Mesothelial cell of epicardium (in vitro differentiated cells): ENCODE measurements at places on chromosomes 6 and 20.

GRCh38 chr6:87697581-87698546 lies 4.2 kb downstream of the AKIRIN2 start:
- H3K4me3 ChIP-seq: peak overlapping the region; percentile 98
- peak overlapping the region; percentile 91 for H3K27ac ChIP-seq
- no peaks in the 10 kb centered on the region for H3K36me3 ChIP-seq
- H3K4me1 ChIP-seq: peaks cover 62% of the 10 kb centered on the region
- no peaks in the 10 kb centered on the region for H3K27me3 ChIP-seq
- no peak for DNase-seq

- no peak overlapping the region for H3K4me3 ChIP-seq
- no peaks in the 10 kb centered on the region for H3K27me3 ChIP-seq
- no peak overlapping the region for H3K27ac ChIP-seq
- no peaks in the 10 kb centered on the region for H3K36me3 ChIP-seq
- peaks cover 52% of the 10 kb centered on the region for H3K4me1 ChIP-seq
- no peak for DNase-seq
Measured at GRCh38 chr6:4256969-4257368, 121.6 kb upstream of the ECI2 start.

DNA sequence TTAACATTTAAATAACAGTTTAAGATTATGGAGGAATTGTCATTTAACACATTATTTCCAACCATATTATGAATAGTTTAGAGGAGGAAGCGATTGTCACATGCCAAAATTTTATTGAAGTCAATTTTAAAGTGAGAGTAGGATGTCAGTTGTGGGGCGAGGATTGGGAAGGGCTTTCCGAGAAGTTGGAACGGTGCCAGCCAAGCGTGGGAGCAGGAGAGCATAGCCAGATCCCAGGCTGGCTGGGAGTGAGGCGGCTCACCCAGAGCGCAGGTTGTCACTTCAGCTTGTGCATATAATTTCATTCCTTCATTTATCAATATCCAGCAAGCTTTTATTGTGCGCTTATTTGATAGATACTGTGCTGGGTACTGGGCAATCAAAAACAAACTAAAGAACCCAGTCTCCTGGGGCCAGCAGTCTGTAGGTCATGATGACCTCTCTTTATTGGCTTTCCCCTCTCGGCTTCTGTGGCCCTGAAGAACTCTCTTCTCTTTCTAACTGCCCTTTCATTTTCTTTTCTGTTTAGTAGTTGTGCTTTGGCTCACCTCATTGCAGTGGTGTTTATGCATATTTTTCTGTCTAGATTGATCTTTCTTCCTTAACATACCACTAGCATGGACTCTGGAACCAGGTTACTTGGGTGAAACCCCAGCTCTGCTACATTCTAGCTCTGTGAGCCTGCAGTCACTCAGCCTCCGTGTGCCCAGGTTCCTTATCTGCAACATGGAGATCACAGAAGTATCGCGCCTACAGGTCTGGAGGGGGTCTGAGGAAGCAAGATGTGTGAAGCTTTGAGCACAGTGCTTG lies 6.4 kb downstream of the CEP43 start:
- no peaks in the 10 kb centered on the region for H3K27me3 ChIP-seq
- peak overlapping the region; percentile 2 for H3K27ac ChIP-seq
- H3K4me3 ChIP-seq: no peak overlapping the region
- H3K4me1 ChIP-seq: peaks cover 21% of the 10 kb centered on the region

- DNase-seq: no peak
- no peaks in the 10 kb centered on the region for H3K36me3 ChIP-seq
- H3K4me1 ChIP-seq: peaks cover 23% of the 10 kb centered on the region
- no peak overlapping the region for H3K4me3 ChIP-seq
- no peaks in the 10 kb centered on the region for H3K27me3 ChIP-seq
Measured at GRCh38 chr6:10141746-10142443, 273.0 kb downstream of the TFAP2A start.

- peaks cover 6% of the 10 kb centered on the region for H3K4me1 ChIP-seq
- H3K27ac ChIP-seq: no peak overlapping the region
- DNase-seq: peak; percentile 46
Measured at GRCh38 chr6:87066449-87067333, 28.2 kb downstream of the CGA start.

DNA sequence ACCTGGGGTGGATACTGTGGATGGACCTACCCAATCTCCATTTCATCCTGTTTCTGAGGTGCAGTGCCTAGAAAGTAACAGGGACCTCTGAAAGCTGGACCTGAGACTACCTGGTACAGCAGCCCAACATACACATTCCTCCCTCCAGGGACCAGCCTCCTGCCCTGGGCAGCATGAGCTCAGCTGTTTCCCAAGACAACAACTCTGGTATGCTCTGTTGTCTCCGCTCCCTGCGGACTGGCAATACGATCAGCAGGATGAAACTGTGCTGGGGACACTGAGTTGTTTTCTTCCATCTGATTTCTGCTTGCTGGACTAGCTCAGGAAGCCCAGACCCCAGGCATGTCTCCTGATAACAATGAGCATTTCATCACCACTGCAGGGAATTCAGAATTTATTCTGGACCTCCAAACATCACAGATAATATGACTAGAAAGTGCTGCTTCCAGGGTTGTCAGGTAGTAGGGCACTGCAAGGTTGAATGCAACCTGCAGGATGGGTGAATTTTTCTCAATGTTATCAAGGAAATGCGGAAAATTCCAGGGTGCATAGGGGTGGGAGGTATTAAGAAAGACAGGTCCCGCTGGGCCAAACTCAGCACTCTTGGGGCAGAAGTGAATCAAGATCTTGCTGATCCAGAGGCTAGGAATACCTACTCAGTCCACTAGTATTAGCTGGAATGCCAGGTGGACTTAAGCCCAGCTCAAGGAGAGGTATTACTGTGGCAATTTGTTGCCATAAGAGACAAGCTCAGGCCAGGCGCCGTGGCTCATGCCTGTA lies 38.9 kb upstream of the SLC4A11 start:
- peaks cover 8% of the 10 kb centered on the region for H3K4me1 ChIP-seq
- no peak overlapping the region for H3K4me3 ChIP-seq
- DNase-seq: no peak
- H3K36me3 ChIP-seq: peaks cover 38% of the 10 kb centered on the region

GRCh38 chr6:155894758-155895157 lies 439.1 kb upstream of the NOX3 start:
- H3K27me3 ChIP-seq: no peaks in the 10 kb centered on the region
- no peaks in the 10 kb centered on the region for H3K36me3 ChIP-seq
- DNase-seq: no peak
- peaks cover under 1% of the 10 kb centered on the region for H3K4me1 ChIP-seq
- H3K27ac ChIP-seq: no peak overlapping the region

GRCh38 chr20:18138266-18138582 lies 561 bp downstream of the KAT14 start:
- H3K36me3 ChIP-seq: peaks cover 7% of the 10 kb centered on the region
- peaks cover 21% of the 10 kb centered on the region for H3K4me1 ChIP-seq
- H3K27ac ChIP-seq: peak overlapping the region; percentile 19

- peaks cover 33% of the 10 kb centered on the region for H3K4me1 ChIP-seq
- DNase-seq: no peak
- H3K36me3 ChIP-seq: peaks cover 3% of the 10 kb centered on the region
- no peak overlapping the region for H3K4me3 ChIP-seq
Measured at GRCh38 chr6:7421066-7421465, 31.5 kb downstream of the RIOK1 start.

GRCh38 chr6:68738039-68738438 lies 103.0 kb downstream of the ADGRB3 start:
- no peaks in the 10 kb centered on the region for H3K36me3 ChIP-seq
- no peaks in the 10 kb centered on the region for H3K27me3 ChIP-seq
- DNase-seq: no peak
- H3K4me3 ChIP-seq: no peak overlapping the region
- H3K27ac ChIP-seq: no peak overlapping the region
- H3K4me1 ChIP-seq: peaks cover 21% of the 10 kb centered on the region

GRCh38 chr6:47034421-47034820 lies 7.7 kb downstream of the ADGRF1 start:
- H3K4me1 ChIP-seq: peaks cover 48% of the 10 kb centered on the region
- H3K4me3 ChIP-seq: peak overlapping the region; percentile 16
- DNase-seq: no peak
- H3K27ac ChIP-seq: peak overlapping the region; percentile 74
- no peaks in the 10 kb centered on the region for H3K27me3 ChIP-seq
- no peaks in the 10 kb centered on the region for H3K36me3 ChIP-seq

GRCh38 chr20:20414640-20415220 lies 46.8 kb downstream of the INSM1 start:
- DNase-seq: no peak
- H3K27ac ChIP-seq: no peak overlapping the region
- H3K4me3 ChIP-seq: no peak overlapping the region
- H3K27me3 ChIP-seq: no peaks in the 10 kb centered on the region
- peaks cover 7% of the 10 kb centered on the region for H3K4me1 ChIP-seq

- no peak overlapping the region for H3K4me3 ChIP-seq
- H3K4me1 ChIP-seq: peaks cover 11% of the 10 kb centered on the region
- no peaks in the 10 kb centered on the region for H3K36me3 ChIP-seq
- H3K27me3 ChIP-seq: no peaks in the 10 kb centered on the region
- no peak overlapping the region for H3K27ac ChIP-seq
Measured at GRCh38 chr20:20690676-20691476, 21.6 kb downstream of the RALGAPA2 start.

DNA sequence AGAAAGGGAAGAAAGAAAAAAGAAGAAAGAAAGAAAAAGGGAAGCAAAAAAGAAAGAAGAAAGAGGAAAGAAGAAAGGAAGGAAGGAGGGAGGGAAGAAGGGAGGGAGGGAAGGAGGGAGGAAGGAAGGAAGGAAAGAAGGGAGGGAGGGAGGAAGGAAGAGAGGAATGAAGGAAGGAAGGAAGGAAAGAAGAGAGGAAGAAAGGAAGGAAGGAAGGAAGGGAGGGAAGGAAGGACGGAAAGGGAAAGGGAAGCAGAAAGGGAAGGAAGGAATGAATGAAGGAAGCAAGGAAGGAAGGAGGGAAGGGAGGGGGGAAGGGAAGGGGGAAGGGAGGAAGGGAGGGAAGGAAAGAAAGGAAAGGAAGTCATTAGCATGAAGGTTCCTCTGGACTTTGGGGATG lies 452.9 kb downstream of the TFAP2B start:
- no peak for DNase-seq
- no peak overlapping the region for H3K27ac ChIP-seq
- no peaks in the 10 kb centered on the region for H3K36me3 ChIP-seq

- peaks cover 28% of the 10 kb centered on the region for H3K4me1 ChIP-seq
- H3K36me3 ChIP-seq: no peaks in the 10 kb centered on the region
- H3K4me3 ChIP-seq: peak overlapping the region; percentile 75
Measured at GRCh38 chr20:3405696-3406358, 1.6 kb downstream of the DNAAF9 start.

GRCh38 chr6:97422171-97422570 lies 139.2 kb upstream of the MMS22L start:
- no peaks in the 10 kb centered on the region for H3K4me1 ChIP-seq
- H3K27ac ChIP-seq: no peak overlapping the region
- H3K36me3 ChIP-seq: no peaks in the 10 kb centered on the region
- H3K27me3 ChIP-seq: peaks cover 7% of the 10 kb centered on the region
- no peak overlapping the region for H3K4me3 ChIP-seq

DNA sequence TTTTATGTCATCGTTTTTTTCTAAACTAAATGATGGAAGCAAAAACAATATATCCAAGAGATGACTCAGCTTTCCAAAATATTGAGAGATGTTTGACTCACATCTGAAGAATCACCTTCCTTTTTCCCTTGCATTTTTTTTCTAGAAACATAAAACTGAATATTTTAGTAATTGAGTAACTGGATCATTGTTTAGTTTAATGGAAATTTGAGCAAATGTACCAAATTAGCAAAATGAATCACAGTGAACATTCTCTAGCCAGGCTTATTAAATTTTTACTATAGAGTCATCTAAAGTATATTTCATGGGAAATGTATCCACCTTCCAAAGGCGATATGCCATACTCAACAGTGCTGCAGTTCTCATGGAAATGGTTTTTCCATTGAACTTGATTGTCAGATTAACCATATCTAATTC lies 145.5 kb downstream of the TENT5A start:
- H3K4me1 ChIP-seq: no peaks in the 10 kb centered on the region
- no peak overlapping the region for H3K27ac ChIP-seq
- H3K4me3 ChIP-seq: no peak overlapping the region

- H3K27ac ChIP-seq: peak overlapping the region; percentile 53
- no peaks in the 10 kb centered on the region for H3K27me3 ChIP-seq
- DNase-seq: peak; percentile 26
- H3K4me3 ChIP-seq: peak overlapping the region; percentile 83
- H3K36me3 ChIP-seq: peaks cover 11% of the 10 kb centered on the region
Measured at GRCh38 chr20:57391439-57392301, 474 bp downstream of the RBM38 start.

DNA sequence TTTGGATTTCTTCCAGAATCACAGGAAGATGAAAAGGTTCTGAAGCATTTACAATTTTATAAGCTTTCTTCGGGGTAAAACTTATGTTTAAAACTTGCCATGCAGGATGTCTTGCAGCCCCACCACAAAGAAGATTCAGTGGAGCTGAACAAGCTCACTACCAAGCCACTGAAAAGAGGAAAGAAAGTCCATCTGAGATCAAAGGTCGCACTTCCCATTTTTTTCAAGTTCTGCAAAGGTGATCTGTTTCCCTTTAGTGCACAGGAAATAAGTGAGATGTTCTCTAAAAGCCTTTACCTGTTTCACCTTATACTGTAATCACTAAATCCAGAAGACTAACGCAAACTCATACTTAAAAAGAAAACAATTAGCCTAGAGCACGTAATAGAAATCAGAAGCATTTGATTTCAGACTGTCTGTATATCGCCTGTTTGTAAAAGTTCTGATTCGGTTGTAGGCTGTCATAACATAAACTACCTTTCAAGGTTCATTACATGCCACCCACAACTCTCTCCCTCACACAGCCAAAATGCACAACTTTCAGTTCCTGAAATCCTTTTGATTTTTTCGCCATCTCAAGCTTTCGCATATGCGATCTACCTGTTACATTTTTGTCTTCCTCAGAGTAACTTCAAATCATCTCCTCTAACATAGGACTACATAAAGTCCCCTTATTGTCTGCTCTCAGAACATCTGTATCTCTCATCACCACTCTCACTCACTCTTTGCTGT lies 1.8 kb downstream of the ECHDC1 start:
- H3K4me1 ChIP-seq: peaks cover 18% of the 10 kb centered on the region
- DNase-seq: no peak
- H3K27ac ChIP-seq: no peak overlapping the region
- H3K4me3 ChIP-seq: no peak overlapping the region

DNA sequence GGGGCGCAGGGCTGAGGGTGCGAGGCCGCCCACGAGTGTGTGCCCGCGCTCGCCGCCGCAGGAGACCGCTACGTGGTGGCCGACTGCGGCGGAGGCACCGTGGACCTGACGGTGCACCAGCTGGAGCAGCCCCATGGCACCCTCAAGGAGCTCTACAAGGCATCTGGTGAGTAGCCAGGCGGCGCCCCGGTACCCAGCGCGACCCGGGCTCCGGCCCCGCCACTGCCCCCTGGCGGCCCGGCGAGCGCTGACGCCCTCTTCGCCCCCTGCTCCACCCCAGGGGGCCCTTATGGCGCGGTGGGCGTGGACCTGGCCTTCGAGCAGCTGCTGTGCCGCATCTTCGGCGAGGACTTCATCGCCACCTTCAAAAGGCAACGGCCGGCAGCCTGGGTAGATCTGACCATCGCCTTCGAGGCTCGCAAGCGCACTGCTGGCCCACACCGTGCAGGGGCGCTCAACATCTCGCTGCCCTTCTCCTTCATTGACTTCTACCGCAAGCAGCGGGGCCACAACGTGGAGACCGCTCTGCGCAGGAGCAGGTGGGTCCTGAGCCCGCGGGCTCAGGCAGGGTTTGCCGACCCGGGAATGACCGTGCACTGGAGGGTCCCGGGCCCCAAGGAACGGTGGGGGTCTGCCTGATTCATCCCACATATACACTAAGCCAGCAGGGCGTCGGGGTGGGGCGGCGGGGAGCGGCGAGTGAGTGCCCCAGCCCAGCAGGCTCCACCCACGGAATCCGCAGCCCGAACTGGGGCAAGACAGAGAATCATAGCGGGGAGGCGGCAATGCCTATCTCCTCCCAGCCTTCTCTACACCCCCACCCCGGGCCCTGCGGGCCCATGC lies 17.4 kb downstream of the HSPA12B start:
- H3K4me3 ChIP-seq: peak overlapping the region; percentile 63
- peaks cover 74% of the 10 kb centered on the region for H3K27me3 ChIP-seq
- no peak overlapping the region for H3K27ac ChIP-seq
- no peaks in the 10 kb centered on the region for H3K36me3 ChIP-seq
- peaks cover 4% of the 10 kb centered on the region for H3K4me1 ChIP-seq
